ENCODE measurements at places on chromosomes 3 and 15.

GRCh38 chr15:28876845-28877185 is 9.0 kb upstream of the APBA2 start:
- DNase-seq, result no peak

DNA sequence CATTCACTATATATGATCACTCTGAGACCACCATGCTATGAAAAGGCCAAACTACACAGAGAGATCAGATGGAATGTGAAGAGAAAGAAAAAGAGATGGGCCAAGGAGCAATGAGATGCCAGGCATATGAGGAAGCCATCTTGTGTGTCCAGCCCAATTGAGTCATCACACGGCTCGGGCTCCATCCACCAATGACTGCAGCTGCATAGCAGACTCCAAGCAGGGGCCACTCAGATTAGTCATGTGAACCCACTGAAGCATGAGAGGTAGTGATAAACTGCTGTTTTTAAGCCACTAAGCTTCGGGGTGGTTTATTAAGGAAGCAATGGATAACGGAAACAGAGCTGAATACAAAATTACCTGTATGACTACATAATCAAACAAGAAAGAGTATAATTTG is 185.9 kb downstream of the SUCLG2 start:
- DNase-seq, result no peak

- DNase-seq, result no peak
Observed at GRCh38 chr3:43423142-43423541, 136.8 kb downstream of the SNRK start.

- no peak for DNase-seq
Observed at GRCh38 chr3:112640930-112641801, at the start of gene CCDC80. CCDC80 (minus strand) TSS chr3:112641143; CDS start chr3:112639905, 1,238 bp downstream.

- DNase-seq, result no peak
Observed at GRCh38 chr15:45732662-45733061, 97.8 kb downstream of the SQOR start.

GRCh38 chr3:160454995-160455394 is 5.4 kb upstream of the TRIM59 start:
- DNase-seq, result no peak

- no peak for DNase-seq
Observed at GRCh38 chr3:11953778-11954177, 50.4 kb upstream of the SYN2 start.
